G401 (cell line): ENCODE measurements at places on chromosomes 12 and 14.

DNA sequence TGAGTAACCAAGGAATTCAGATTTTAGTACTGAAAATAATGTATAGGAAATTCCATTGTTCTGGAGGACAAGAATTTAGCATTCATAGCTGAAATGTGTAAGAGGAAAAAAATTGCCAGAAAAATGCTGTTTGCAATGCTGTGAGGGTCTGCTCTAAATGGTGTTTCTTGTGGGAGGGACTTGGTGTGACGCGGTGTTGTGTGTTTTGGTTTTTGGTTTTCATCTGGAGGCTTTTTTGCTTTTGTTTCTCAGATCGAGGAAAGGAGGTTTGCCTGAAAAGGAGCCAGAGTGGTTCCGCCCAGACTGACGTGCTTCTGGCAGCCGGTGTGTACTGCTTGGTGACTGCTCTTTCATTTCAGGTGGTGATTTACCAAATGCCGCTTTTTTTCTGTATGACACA, 211.8 kb upstream of the HMGA2 start:
- no peak for DNase-seq

DNA sequence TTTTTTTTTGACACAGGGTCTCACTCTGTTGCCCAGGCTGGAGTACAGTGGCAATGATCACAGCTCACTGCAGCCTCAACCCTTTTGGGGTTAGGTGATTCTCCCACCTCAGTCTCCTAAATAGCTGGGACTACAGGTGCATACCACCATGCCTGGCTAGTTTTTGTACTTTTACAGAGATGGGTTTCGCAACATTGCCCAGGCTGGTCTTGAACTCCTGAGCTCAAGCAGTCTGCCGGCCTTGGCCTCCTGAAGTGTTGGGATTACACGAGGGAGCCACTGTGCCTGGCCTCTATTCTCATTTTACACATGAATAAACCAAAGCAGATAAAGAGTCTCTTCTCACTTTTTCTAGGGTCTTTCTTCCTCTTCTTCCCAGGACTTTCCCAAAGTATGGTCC, 3.2 kb downstream of the TOMM20L start:
- DNase-seq: no peak

GRCh38 chr12:5622280-5622679, 190.4 kb downstream of the NTF3 start:
- DNase-seq: no peak

DNA sequence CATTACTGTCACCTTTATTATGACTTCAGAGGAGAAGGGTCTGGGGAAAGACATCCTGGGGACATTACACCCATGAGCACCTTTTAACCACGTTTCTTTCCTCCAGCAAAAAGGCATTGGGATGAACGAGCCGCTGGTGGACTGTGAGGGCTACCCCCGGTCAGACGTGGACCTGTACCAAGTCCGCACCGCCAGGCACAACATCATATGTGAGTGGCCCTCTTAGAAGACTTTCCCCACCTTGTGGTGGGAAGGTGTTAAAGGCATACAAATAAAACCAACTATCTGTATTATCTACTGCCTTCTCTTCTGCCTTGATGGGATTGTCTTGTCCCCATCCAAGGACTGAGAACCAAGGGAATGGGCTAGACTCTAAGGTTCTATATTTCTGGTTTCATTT, 6.0 kb downstream of the PSMD9 start:
- peak; percentile 71 for DNase-seq

DNA sequence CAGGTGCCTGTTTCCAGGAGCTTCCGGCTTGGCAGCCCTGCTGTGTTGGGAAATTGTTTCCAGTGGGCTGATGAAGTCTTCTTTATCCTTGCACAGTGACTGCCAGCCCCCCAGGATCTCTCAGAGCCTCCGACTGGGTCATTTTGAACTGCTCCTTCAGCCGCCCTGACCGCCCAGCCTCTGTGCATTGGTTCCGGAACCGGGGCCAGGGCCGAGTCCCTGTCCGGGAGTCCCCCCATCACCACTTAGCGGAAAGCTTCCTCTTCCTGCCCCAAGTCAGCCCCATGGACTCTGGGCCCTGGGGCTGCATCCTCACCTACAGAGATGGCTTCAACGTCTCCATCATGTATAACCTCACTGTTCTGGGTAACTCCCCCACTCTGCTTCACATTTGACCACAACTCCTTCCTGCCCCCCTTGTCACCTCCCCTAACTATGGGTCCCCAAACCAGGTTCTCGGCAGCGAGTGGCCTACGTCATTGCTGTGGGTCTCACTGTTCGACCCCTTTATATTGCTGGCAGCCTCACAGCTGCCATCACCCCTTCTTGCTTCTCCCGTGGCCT, 2.3 kb downstream of the LAG3 start:
- no peak for DNase-seq

- DNase-seq: no peak
Observed at GRCh38 chr12:46675736-46676135, 150.1 kb downstream of the SLC38A4 start.

DNA sequence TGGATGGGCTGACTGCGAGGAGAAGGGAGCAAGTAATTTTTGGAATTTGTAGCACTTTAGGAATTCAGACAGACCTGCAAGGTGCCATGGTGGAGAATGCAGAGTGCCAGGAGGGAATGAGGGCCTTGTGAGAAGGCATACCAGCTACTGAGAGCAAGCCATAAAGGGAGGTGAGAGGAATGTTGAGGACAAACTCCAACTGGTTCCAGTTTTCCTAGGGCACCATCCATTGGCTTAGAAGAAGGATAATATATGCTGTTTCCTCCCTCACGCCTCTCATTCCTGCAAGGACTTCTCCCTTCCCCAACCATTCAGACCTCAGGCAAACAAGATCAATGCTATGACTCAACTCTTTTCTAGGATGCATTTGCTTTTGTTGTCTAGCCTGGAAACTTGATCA, 11.2 kb upstream of the DAAM1 start:
- no peak for DNase-seq

DNA sequence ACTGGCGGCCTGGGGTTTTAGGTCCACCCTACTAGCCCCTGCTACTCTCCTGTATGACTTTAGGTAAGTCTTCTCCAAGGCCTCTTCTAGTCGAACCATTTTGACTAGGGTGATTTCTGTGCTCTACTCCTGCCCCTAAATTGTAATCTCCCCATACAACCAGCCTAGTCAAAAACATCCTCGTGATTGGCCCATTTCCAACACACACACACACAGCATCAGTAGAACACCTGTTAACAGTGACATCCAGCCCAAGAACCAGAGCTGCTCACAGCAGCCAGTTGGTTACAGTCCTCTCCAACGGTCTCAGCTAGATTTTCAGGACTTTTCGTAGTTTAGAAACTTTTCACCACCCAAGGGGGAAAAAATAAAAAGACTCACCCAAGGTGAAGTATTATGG, 30.9 kb downstream of the NT5DC3 start:
- DNase-seq: no peak

DNA sequence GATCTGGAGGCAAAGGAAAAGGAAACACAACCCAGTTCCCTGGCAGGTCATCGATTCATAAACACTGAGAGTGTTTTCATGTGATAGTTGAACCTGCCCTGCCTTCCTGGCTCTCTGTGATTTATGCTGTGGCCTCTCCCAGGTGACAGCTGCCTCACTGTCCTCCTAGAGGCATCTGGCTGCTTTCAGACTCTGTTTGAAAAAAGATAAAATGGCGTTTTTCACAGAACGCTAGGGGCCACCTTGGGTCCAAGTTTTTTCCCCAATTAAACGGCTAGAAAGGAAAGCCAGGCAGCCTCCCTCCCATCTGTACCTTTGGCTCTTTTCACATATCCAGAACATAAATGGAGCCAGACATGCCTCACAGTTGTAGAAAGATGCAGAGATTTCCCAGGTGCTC, 252.6 kb upstream of the CCDC196 start:
- peak; percentile 58 for DNase-seq
